SHP77 (cell line): ENCODE measurements at places on chromosomes 5 and 9.

DNA sequence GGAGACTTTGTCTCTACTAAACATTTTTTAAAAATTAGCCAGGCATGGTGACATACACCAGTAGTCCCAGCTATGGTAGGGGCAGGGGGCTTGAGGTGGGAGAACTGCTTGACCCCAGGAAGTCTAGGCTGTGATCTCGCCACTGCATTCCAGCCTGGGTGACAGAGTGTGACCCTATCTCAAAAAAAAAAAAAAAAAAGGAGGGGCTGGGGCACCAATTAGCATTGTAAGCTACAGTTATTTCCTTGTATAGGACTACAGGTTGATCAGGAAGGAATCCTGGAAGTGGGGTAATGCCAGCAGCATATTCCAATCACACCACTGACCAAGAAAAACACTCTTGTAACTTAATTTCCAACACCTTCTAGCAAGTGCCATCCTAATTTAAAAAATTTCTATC lies 32.1 kb downstream of the PWWP2A start:
- no peak for DNase-seq

GRCh38 chr5:158560170-158560569 lies 539.5 kb downstream of the EBF1 start:
- no peak for DNase-seq

GRCh38 chr9:126906091-126906490 lies 8.5 kb upstream of the RALGPS1 start:
- no peak for DNase-seq

GRCh38 chr9:137521405-137521985 lies 28.7 kb downstream of the PNPLA7 start:
- no peak for DNase-seq

DNA sequence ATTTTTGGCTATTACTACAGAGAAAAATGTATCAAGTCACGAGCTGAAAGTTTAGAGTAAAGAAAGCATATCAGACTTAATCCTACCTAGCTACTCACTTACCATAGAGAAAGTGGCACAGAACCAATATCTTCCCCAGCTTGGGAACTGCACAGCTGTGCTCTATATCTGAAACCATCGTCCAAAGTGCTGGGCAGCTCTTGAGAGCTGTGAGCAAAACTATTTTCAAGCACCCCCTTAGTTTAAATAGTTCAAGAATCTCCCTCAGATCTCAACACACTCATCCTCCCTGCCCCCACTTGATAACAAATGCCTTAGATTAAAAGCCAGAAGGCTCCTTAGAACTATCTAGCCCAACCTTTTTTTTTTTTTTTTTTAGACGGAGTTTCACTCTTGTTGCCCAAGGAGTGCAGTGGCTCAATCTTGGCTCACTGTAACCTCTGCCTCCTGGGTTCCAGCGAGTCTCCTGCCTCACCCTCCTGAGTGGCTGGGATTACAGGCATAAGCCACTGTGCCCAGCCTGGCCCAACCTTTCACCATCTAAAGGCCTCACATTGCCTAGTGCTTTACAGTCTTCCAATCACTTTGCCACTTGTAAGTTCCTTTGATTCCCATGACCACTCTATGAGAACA lies 94.2 kb upstream of the APC start:
- DNase-seq = no peak

DNA sequence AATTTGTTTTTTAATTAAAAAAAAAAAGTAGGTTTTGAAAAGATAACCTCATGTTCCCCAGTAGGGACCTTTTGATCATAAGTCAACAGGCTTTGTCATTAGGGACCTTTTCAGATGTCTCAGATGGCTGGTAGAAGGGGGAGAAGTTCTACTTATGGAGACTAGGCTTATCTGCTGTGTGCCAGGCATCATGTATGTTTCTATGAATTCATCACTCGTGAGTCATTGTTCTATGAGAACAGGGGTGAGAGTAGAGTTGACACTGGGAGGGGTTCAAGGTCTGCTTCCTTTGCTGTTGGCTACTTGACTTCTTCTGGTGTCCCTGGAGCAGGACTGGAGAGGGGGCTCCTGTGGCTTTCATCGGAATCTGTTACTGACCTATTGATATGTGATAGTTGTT lies 138.8 kb downstream of the KDM4C start:
- no peak for DNase-seq

DNA sequence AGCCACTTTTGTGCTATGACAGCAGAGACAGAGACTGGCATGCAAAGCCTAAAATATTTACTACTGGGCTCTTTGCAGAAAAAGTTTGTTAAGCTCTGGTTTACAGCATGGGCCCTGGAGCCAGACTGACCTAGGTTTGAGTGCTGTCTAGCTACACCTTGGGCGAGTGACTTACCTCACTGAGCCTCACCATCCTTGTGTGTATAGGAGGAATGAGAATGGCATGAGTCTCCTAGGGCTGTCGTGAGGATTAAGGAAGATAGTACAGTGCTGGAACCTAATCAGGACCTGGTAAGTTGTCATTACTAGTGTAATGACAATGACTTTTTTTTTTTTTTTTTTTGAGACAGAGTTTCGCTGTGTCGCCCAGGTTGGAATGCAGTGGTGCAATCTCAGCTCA lies 65.2 kb downstream of the MSX2 start:
- no peak for DNase-seq

- DNase-seq = no peak
Measured at GRCh38 chr9:71767776-71768321, 464 bp downstream of the CEMIP2 start.

DNA sequence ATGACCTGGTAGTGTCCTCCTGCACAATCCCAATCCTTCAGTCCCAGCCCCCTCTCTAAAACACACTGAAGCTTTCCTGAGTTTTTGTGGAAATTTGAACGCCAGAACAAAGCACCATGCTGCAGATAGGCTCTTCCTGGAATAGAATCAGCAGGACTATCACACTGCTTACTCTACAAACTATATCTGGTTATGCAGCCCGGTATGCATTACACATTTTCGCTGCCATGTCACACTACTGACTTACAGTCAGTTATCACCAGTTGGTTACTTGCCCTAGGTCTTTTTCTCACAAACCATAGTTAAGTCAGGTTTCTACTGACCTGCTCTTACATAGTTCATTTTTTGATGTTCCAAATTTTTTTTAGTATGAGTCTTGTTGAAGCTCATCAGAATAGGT lies 24.9 kb downstream of the PLCXD3 start:
- DNase-seq = no peak

- no peak for DNase-seq
Measured at GRCh38 chr5:148666353-148666752, 12.0 kb upstream of the HTR4 start.

DNA sequence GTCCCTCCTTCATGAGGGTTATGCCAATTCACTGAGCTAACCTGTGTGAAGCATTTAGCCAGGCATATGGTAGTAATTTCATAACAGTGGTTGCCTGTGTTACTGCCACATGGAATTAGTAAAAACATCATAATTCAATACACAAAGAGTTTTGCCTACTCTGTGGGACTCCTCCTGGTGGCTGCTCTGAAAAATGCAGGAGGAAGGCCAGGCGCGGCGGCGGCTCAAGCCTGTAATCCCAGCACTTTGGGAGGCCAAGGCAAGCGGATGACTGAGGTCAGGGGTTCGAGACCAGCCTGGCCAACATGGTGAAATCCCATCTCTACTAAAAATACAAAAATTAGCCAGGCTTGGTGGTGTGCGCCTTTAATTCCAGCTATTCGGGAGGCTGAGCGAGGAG lies 547.3 kb downstream of the CDK5RAP2 start:
- DNase-seq = no peak

- DNase-seq = peak; percentile 12
Measured at GRCh38 chr5:61277190-61277589, 54.9 kb upstream of the ZSWIM6 start.

GRCh38 chr5:78504704-78505677 lies 143.6 kb downstream of the LHFPL2 start:
- peak; percentile 5 for DNase-seq

DNA sequence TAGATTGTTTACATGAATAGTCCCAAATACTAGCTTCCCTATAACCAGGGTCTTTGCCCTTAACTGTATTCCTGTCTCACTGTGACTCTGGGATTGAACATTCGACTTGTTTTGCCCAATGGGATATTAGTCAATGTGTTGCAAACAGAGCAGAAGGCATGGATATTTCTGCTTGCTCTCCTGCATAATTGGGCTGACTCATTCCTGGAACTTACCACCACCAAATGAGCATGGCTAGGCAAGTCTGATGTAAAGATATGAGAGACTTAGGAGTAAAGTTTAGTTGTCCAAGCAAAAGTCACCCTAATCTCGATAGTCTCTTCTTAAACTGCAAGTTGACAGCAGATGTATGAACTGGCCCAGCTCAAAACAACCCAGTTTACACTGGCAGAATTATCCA lies 273.5 kb upstream of the CCNG1 start:
- DNase-seq = no peak

DNA sequence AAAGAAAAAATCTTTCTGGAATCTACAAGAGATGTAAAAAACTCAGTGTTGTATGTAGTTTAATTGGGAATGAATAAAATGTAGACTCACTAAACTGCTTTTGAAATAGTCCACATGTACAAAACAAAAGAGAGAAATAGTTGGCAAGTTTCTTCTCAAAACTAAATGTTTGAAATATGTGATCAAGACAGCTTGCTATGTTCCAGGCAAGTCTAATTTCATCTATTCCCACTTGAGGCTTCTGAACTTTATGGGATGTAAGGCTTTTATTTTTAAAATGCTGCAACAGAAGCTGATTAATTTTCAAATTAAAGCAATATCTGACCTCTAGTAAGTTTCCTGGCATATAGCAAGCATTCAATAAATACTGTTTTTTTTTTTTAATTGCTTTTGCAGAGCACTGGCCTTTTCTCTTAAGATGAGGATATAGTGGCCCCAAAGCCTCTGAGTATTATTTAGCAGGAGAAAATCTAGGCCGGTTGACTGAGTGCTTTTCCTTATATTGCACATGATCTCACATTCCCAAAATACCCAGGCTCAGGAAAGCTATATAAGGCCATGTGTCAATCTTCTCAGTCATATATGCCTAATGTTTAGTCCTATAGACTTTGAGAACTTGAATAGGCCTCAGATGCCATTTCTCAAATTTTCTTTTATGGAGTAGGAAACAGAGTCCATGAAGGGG lies 183.2 kb downstream of the NTRK2 start:
- no peak for DNase-seq

DNA sequence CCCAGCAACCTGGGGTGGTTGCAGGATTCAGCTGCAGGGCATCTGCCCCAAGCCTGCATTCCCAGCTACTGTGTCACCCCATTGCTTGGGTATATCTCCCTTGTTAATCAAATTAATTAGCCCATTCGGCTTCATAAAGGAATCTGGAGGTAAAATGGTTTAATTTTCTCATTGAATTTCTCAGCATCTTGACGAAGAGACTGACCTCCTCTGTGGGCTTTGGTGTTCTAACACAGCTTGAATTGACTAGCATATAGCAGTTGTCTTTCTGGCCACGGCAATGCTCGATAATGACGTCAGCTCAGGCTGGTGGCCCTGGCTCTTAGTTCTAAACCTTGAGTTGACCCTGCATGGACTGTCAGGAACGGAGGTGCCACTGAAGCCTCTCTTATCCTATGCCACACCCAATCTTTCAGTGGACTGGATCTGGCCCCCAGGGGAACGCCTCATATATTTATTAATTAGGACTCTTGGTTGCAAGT lies 72.4 kb downstream of the MSX2 start:
- no peak for DNase-seq

GRCh38 chr9:126980231-126980630 lies 65.6 kb downstream of the RALGPS1 start:
- DNase-seq = no peak

- no peak for DNase-seq
Measured at GRCh38 chr5:175207321-175208040, 236.5 kb downstream of the DRD1 start.

DNA sequence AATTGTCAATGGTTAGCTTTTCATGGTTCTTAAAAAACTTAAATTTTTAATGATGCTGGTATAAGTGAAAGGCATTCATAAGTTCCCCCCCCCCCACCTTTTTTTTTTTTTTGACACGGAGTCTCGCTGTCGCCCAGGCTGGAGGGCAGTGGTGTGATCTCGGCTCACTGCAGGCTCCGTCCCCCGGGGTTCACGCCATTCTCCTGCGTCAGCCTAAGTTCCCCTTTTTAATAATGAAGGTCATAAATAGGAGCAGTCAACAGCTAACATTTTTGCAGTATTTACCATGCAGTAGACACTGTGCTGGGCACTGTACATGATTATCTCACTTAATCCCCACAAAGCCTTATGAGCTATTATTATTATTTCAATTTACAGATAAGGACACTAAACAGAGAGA lies 556.3 kb downstream of the PDE4D start:
- no peak for DNase-seq

- no peak for DNase-seq
Measured at GRCh38 chr5:142836048-142836447, 65.9 kb downstream of the ARHGAP26 start.

DNA sequence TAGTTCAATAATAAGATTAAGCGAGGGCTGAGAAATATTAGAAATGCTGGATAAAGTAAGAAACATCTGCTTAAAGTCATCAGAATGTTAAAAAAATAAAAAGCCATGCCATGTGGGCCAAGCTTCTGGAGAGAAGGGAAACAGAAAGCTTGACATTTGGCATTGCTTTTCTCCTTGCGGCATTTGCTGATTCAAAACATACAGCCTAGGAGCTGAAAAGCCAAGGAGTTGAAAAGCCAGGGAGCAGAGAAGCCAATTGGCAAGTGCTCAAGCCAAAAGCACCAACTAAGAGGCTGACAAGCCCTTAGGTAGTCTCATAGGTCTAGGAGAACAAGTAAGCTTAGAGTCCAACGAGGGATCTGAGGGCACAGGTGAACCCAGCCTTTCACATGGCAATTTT lies 754.3 kb downstream of the TLE4 start:
- DNase-seq = no peak

DNA sequence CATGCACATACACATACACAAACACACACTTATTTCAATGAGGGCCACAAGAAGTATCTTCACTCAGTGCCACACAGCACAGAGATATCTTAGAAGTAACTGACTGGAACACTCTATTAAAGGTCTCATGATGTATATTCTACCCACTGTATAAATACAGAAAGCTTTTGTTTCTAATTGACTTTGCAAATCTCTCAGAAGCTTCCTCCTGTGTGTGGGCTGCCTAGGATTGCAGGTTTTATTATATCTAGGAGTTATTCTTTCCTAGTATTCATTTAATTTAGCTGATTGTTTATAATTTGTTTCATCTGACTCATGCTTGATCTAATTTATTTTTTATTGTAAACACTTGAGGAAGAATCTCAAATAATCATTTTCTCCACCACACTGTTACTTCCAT lies 262.4 kb upstream of the ACTBL2 start:
- DNase-seq = no peak

GRCh38 chr9:30967476-30967875 lies 1417.0 kb upstream of the ACO1 start:
- DNase-seq = no peak

DNA sequence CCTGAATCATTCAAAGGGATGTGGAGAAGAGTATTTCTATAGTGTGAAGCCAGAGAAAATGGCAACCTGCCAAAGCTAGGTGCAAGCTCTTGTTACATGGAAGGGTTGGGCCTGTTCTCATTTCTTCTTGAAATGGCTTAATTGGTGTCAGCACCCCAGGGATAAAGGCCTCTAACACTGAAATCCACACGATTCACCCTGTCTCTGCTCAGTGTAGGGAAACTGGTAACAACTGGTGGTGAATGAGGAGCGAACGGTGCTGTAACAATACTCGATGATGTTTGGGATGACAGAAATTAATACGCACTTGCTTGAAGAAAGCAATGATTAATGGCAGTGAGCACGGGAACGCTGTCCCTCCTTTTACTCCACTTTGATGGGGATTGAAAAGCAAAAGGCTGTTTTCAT lies 16.2 kb downstream of the PBX3 start:
- peak; percentile 88 for DNase-seq
